ENCODE measurements at places on chromosomes 7 and 10.

GRCh38 chr10:42790835-42791234 is 8.2 kb downstream of the BMS1 start:
- no peak for DNase-seq

GRCh38 chr10:116737627-116738327 is 4.6 kb downstream of the HSPA12A start:
- DNase-seq = no peak

DNA sequence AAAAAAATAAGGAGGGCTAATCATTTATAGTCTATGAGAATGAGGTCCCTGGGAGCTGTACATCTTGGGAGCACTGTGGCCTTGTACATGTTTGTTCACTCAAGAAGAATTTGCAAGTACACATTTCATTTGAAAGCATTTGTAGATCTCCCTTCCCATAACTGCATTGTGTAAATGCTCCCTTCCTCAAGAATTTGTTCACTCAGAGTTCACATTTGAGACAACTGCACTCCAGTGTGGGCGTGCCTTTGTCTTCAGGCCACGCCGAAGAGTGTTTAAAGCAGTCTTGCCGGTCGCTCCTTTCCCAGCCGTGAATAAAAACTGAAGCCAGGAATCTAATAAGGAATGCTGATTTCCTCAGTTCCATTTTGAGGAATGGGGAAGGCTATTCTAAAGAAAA is 291.1 kb upstream of the LYZL1 start:
- DNase-seq = no peak

DNA sequence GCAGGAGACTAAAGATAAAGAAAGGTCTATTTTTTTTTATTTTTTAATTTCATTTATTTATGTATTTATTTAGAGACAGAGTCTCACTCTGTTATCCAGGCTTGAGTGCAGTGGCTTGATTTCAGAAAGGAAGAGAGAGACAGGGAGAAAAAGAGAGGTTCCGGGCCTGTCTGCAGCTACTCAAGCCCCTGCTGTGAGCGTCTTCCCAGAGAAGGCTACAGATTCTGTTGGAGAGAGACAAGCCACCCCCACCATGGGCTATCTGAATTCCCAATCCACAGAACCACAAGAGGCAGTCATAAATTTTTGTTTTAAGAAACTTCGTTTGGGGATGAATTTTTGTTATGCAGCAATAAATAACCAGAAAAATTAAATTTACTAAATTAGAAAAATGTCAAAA is 68.1 kb downstream of the CALN1 start:
- DNase-seq = no peak

GRCh38 chr7:24974026-24974832 is 5.7 kb downstream of the OSBPL3 start:
- DNase-seq = no peak

- DNase-seq = no peak
Observed at GRCh38 chr10:8403711-8404371, 349.4 kb downstream of the GATA3 start.

DNA sequence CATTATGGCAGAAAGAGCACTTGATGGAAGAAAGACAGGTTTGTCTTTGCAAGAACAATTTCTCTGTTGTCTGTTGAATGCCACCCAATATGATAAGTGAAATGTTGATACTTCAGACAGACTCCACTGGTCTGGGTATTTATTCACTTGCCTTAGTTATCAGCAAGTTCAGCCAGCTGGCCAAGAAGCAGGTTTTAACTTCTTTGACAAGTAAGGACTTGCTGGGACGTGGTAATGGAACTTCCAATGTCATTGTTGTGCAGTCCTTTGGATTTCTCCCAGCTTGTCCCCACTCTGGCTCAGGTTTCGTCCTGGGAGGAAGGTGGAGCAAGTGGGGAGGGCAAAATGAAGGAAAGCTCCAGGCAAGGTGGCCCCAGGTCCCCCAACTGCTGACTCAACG is 497.4 kb downstream of the RPS24 start:
- DNase-seq = no peak

GRCh38 chr7:127844707-127845331 is 186.4 kb downstream of the LRRC4 start:
- DNase-seq = no peak

DNA sequence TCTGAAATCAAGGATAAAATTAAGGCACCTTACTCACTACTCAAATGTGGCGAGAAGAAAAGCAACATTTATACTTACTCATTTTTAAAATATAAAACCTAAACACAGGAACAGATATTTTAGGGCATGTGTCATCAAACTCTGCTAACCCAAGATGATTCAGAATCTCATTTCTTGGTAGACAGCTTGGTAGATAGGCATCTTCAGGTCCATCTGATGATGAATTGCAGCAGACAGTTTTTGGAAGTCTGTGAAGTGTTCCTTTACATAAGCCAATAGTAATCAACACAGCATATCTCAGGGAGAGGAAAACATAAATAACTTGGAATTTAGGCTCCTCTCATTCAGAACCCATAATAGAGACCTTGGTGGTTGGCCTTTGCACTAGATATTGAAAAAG is 3.4 kb downstream of the HIPK2 start:
- DNase-seq = peak; percentile 75

DNA sequence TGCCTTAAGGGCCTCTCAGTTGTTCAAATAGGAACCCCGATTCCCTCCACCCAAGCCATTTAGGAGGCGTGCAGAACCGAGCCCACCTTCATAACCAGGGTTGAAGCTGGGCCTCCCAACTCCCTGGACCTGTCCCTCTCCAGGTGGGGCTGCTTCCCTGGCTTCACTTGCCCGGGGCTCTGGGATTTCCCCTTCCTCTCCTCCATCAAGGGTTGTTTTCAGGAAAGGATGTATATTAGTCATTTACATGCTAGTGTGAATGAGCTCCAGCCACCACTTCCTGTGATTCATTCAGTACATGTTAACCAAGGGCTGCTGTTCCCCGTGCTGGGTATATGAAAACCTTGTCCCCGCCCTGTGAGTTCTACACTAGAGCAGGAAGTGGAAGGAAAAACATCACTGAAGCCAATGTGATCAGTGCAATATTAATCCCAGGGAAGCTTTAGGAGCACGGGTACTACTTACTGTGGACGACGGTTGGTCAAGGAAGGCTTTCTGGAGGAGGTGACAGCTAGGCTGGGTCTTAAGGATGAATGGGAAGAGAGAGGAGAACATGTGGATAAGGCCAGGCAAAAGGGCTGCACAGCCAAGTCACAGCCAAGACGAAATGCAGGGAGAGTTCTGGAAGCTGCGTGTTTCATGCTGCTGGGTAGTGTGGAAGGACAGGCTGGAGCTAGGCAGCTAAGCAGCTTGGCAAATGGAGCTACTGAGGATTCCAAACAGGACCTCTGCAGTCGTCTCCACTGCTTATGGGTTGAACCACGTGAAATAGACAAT is 150.1 kb upstream of the SHH start:
- peak; percentile 97 for DNase-seq

DNA sequence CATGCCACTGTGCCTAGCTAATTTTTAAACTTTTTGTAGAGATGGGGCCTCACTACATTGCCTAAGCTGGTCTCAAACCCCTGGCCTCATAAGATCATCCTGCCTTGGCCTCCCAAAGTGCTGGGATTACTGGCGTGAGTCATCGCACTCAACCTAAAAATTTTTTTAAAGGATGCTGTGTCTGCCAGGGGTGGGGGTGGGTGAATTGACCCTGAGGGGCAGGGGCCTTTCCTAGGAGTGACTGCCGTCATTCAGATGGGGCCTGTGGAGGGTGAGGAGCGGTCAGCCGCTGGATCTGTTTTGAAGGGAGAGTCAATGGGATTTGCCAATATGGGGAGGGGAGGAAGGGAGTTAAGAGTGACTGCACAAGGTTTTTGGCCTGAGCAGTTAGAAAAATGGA is 89.4 kb downstream of the C10orf105 start:
- DNase-seq = no peak

DNA sequence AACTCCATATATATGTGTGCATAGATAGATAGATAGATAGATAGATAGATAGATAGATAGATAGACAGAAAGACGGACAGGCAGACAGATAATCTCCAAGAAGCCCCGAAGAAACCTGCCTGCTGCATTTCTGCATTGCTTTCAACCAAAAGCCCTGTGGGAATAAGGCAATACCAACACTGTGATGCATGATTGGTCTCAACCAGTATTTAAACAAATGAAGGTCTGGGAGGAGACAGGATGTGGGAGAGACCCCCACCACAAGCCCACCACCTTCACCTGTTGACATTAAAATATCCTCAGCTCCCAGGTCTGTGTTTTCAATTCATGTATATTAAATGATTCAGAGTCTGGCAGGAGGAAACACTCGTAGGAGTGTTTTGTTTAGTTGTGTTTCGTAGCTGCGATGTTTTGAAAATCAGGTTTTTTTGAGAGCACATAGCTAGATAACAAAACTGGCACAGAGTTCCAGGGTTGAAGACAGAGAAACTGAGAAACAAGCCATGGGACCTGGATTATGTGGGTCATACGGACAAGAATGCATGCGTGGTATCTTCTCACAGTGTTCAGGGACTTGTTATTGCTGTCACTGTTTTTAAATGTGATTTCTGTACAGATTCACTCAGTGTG is 200.7 kb upstream of the AHR start:
- no peak for DNase-seq

DNA sequence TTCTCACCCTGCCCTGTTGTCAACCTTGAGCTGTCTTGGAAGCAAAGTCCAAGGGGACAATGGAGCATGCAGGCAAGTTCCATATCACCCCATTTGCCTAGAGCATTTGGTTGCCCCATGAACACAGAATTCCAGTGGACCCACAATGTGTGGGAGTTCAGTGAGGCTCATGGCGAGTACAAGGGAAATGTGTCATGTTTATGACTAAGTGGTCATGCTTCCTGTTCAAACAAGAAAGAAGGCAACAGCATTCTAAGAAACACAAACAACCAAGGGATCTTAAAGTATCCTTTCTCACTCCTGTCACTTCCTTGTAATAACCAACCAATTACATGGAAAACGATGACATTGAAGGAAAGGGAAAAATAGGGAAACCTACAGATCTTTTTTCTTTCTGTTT is 513.0 kb downstream of the INHBA start:
- peak; percentile 95 for DNase-seq

GRCh38 chr7:1050956-1051690 is 6.8 kb downstream of the GPR146 start:
- no peak for DNase-seq

- no peak for DNase-seq
Observed at GRCh38 chr10:73465978-73466726, 29.7 kb downstream of the PPP3CB start.

DNA sequence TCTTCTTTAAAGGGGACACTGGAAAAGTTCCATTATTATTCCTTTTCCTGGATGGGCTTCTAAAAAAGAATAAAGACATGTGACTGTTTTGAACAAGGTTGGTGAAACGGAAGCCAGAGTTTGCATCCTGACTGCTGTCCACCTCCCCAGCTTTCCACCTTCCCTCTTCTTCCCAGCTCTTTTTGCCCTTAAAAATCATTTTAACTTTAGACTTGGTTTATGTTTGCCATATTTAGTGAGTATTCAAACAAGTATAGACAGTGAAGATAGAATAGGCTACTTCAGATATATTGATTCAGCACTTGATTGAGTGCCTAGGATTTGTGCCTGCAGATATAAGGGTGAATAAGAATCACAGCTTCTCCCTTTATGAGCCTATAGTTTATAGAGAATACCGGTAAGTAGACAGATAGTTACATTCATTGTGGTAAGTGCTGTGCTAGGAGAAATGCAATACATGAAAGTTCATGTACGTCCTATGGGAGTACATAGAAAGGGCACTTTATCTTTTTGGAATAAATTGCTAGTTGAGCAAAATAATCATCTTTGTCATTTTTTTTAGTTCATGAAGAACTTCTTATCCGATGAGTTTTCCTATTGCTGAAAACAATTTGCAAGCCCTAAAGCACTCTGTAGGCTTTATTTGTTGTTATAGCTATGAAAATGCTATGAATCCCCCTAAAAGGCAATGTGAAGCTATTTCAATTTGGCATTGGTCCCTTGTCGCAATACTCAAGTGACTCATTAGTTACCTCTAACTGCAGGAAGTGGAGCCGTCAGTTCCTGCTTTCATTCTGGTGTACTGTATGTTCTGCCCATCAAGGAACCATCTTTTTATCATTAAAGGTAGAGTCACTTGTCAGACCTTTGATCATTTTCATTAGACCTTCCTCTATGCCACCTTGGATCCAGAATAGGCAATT is 57.2 kb upstream of the STRIP2 start:
- DNase-seq = peak; percentile 21

DNA sequence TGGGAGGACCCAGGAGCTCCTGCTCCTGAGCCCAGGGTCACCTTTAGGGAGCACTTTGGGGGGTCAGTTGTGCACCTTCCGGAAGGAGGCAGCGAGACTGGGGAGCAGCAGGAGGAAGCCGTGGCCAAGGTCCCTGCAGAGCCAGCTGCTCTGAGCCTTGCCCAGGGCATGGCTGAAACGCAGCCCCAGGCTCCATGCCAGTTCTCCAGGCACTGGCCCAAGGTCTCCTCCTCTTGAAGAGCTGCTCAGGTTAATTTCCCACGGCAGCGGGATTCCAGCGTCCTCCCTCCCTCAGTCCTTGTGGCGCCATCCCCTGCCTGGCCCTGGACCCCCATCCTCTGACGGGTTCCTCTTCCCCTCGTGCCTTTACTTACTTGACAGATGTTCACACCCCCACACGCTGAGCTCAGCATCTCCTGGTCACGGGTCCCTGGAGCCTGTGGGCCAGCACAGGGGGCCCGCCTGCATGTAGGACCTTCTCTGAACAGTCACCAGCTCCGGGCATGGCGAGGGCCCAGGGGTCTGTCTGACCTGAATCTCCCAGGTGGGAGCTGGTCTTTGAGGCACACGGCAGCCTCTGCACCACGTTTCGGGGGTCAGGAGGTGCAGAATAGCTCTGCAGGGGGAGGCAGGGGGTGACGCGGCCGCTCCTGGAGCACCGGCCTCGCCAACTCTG is 16.7 kb upstream of the CFAP46 start:
- DNase-seq = no peak

GRCh38 chr7:4816419-4817080 is 41.1 kb downstream of the AP5Z1 start:
- DNase-seq = no peak

- peak; percentile 16 for DNase-seq
Observed at GRCh38 chr7:85068799-85069198, 118.1 kb downstream of the SEMA3D start.

DNA sequence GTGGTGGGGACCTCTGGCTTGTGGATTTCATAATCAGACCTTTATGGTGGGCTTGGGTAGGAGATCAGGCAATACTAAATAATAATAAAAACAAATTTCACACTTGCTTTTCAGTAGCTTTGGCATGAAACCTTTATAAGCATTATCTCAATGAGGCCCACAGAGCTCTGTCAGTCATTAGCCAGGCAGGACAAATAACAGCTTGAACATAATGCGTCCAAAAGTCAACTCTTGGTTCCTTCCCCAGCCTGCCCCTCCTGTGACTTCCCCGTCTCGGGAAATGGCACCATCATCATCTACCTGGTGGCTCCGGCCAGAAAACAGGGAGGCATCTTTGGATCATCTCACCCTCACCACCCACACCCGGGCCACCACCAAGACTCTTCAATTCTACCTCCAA is 40.8 kb downstream of the KCTD7 start:
- no peak for DNase-seq

GRCh38 chr7:4286351-4286750 is 395.7 kb upstream of the FOXK1 start:
- DNase-seq = no peak

Data from A172 (cell line).